ENCODE measurements at places on chromosomes 13 and 19.

DNA sequence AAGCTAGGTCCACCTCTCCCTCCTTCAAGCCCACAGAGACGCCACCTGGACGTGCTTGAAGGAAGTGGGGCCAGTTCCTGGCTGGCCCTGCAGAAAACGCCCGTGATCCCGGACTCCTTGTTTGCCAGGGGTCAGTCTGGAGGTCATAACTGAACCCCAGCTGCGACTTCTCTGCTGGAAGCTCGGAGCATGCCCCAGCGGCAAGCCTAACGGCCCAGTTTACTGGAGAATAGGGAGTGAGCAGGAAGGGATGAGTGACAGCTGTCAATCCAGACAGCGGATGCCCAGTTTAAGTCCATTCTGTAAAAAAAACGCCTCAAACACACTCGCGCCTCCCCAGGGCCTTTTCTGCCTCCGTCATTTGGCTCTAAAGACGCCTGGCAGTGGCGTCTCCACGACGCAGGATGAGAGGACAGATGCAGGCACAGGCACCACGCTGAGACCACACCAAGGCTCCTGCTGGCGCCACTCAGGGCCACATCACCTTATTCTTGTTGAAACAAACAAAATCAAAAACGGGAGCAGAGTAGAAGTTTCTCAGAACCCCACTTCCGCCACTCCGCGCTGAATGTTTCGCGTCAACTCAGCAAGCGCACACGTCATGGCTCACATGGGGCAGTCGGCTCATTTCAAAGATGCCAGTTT lies 57.6 kb downstream of the RASA3 start:
- no peak for DNase-seq

GRCh38 chr13:34897220-34897619 lies 44.9 kb upstream of the NBEA start:
- no peak for DNase-seq

- DNase-seq = no peak
Measured at GRCh38 chr19:54152878-54153524, 6.5 kb downstream of the LENG1 start.

GRCh38 chr19:12232961-12233360 lies 61.7 kb downstream of the ZNF44 start:
- no peak for DNase-seq

DNA sequence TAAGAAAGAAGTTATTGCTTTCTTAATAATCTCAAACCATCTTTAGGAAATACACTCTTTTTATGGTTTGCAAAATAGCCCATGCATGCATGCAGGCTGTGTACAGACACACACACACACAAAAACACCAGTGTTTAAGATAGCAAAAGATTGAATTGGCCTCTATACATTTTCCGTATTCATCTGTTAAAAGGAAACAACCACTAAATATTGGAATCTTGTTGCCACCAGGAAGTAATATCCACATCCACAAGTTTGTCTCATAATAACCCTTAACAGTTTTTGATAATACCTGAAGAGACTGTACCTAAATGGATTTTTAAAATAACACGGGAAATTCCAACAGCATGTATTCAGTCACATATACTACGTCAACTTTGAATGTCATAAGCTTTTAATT lies 7.3 kb upstream of the MAB21L1 start:
- DNase-seq = no peak

- no peak for DNase-seq
Measured at GRCh38 chr13:20441879-20442278, 83.8 kb downstream of the CRYL1 start.

DNA sequence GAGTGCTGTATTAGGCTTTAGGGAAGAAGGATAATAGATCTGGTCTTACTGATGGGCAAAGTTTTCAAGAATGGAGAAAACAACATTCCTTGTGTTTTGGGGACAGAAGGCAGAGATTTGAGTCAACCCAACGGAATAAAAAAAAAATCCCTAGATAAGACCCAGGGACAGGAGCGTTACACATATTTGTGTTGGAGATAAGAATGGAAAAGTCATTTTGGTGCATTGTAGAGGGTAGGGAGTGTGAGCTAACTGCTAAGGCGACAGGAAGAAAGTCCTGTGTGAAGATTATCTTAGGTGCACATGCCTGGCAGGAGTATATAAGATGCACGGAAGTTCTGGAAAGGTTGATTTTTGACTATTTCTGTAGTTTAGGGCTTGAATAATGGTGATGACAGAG lies 450.3 kb upstream of the ARGLU1 start:
- no peak for DNase-seq

DNA sequence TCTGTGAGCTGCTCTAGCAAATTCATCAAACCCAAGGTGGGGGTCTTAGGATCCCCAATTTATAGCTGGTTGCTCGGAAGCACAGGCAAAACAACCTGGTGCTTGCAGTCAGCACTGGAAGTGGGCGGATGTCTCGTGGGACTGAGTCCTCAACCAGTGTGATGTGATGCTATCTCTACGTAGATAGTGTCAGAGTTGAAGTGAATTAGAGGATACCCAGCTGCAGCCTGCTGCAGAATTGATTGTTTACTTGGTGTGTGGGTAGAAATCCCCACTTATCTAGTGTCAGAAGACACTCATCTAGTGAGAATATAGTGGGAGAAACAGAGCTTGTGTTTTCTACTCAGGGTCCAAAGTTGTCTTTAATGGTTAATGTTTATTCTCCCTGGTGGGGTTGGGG lies 63.3 kb downstream of the CBY2 start:
- no peak for DNase-seq

GRCh38 chr19:7333198-7334118 lies 15.3 kb upstream of the ARHGEF18 start:
- no peak for DNase-seq

DNA sequence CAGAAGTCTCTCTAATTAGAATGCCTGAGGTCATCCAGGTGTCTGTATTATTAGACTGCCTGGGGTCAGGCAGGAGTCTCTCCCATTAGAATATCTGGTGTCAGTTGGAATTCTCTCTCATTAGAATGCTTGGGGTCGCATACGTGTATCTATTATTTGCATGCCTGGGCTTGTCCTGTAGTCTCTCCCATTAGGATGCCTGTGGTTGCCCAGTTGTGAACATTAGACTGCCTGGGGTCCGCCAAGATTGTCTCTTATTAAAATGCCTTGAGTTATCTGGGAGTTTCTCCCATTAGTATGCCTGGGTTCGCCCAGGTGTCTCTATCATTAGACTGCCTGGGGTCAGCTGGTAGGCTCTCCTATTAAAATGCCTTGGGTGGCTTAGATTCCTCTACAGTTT lies 1494.7 kb downstream of the UQCRFS1 start:
- DNase-seq = no peak

GRCh38 chr19:2805261-2805900 lies 14.3 kb upstream of the ZNF554 start:
- no peak for DNase-seq

GRCh38 chr13:95098916-95099315 lies 202.3 kb downstream of the ABCC4 start:
- DNase-seq = no peak

GRCh38 chr13:37195621-37196020 lies 90.2 kb upstream of the CSNK1A1L start:
- DNase-seq = no peak

DNA sequence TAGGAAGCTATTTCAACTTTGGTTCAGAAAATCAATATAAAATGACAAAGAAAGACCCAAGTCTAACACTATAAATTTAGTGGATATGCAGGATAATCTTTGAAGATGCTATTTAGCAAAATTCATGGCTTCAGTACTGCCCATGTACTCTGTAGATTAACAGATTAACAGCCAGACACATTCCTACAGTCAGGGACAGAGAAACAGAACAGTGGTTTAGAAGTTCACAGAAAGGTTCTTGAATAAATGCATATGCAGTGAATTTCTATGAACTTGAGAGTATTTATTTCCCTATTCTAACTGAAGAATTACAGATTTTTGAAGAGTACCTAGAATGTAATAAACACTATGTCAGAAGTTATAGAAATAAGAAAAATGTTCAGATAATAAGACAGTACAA lies 222.8 kb downstream of the KLF12 start:
- DNase-seq = no peak

DNA sequence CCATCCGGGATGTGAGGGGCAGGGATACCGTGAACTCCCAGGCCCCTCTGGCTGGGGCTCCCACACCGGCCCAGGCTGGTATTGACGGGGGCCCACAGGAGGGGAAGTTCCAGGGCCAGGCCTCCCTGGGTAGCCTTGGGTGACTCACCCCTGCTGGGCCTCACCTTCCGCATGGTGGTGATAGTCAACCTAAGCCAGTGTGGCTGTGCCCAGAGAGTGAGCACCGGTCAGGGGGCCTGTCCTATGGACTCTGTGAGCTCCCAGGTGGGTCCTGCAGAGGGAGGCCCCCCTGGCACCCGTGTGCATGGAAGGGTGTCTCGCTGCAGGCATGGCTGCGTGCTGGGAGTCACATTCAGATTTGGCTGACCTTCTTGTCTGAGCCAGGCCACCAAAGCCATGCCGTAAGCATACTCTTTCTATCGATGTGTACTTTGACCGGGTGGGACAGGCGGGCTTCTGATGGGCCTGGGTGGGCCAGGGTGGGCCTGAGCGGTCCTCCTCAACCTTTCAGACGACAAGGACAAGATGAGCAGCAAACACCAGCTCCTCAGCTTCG lies 27.6 kb downstream of the DHX34 start:
- DNase-seq = no peak

- DNase-seq = no peak
Measured at GRCh38 chr19:7597689-7598088, 2.0 kb downstream of the CAMSAP3 start.

- DNase-seq = peak; percentile 58
Measured at GRCh38 chr13:59458908-59459579, 704.7 kb downstream of the DIAPH3 start.

DNA sequence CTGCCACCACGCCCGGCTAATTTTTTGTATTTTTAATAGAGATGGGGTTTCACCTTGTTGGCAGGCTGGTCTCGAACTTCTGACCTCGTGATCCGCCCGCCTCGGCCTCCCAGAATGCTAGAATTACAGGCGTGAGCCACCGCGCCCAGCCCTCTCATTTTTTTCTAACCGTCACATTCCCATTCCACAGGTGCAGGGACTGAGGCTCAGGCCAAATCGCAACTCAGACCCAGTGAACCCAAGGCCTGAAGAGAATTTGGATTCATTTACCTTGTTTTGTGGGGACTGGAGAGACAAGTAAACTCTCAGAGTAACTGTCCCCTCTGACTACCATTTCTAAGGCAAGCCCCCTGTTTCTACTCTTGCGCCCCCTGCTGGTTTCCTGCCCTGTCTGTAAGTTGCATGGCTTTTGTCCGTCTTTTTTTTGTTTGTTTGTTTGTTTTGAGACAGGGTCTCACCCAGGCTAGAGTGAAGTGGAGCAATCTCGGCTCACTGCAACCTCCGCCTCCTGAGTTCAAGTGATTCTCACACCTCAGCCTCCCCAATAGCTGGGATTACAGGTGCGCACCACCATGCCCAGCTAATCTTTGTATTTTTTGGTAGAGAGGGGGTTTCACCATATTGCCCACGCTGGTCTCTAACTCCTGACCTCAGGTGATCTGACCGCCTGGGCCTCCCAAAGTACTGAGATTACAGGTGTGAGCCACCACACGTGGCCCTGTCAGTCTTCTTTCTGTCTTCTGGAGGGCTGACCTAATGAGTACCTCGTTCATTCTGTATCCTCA lies 2.3 kb upstream of the STRN4 start:
- no peak for DNase-seq

DNA sequence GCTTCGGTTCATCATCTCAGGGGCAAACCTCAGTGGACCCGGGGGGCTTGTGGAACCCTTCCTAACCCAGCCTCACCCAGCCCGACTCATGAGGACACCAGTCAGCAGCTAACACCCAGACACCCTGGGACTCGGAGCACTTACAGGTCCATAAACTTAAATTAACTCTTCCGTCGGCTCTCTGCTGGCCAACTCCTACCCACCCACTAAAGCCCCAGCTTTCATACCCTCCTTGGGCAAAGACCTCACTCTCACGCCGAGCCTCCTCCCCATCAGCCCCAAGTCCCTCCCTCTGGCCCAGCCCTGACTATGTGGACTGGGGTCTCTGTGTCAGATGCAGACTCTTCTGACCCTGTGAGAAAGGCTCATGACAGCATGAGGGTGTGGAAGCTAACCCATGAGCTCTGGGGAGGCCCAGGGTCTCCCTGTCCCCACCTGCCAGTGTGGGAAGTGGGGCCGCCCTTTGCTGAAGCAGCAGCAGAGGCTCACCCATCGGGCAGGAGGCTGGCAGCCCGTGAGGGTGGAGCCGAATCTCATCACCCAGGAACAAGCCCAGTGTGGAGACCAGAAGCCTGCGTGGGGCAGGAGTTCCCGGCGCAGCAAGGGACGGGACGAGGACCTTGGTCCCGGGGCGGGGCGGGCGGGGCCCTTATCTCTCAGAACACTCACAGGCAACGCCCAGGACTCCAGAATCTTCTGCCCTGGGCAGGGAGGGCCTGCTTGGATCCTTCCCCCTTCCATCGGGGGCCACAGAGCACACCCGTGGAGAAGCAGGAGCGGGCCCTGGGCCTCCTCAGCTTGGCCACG lies 19.8 kb downstream of the TCF3 start:
- DNase-seq = no peak

GRCh38 chr19:16445238-16446107 lies 26.3 kb downstream of the EPS15L1 start:
- no peak for DNase-seq

DNA sequence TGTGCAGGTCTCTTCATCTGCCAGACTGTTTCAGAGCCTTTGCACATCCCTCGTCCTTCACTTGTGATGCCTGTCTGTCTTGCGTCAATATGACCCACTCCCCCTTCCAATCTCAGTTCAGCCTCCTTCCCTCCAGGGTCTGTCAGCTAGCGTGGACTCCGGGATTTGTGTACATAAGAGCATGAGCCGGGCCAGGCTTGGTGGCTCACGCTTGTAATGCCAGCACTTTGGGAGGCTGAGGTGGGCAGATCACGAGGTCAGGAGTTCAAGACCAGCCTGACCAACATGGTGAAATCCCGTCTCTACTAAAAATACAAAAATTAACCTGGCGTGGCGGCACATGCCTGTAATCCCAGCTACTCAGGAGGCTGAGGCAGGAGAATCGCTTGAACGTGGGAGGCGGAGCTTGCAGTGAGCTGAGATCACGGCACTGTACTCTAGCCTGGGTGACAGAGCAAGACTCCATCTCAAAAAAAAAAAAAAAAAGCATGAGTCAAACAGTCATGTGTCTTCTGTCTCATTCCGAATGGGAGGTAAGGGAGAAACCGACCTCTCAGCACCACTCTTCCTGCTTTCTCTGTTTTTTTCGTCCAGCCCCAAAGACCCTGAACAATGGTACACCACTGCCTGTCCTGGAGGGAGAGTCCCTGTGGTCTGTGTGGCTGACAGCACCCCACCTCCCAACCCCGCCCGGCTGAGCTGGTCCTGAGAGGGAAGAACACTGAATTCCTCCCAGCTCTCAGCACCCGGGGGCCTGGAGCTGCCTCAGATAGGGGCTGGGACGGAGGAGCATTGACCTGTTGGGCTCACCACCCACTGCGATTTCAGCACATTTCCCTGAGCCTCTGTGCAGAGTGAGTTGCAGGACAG lies 2.4 kb upstream of the SIGLEC9 start:
- no peak for DNase-seq

GRCh38 chr19:42284591-42285341 lies 15.7 kb downstream of the CIC start:
- no peak for DNase-seq

- peak; percentile 63 for DNase-seq
Measured at GRCh38 chr19:14505488-14506239, 9.7 kb upstream of the GIPC1 start.

Data from fibroblast of skin of left quadriceps (primary cell).